Esophagus squamous epithelium (tissue), 5 donors: ENCODE measurements at places on chromosomes 16 and 17.

- DNase-seq: no peak
These were observed 92.4 kb upstream of the CDC42EP4 start for GRCh38 chr17:73404246-73404645.

DNA sequence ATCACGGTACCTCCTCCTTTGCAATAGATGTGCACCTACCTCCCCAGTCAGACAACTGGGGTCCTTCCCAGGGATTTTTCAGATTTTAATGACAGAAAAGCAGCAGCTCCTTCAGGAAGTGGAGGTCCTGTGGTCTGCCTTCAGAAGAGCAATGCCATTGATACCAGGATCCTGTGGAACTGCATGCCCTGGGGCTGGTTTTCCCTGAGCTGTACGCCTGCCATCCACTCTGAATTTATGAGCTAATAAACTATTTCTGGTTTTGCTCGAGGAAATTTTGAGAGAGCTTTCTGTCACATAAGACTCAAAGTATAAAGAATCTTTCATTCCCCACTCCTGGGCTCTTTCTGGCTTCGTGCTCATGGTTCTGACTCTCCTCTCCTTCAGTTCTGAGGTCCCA lies 10.0 kb upstream of the CCL23 start:
- DNase-seq: no peak

GRCh38 chr17:32928586-32929535 lies 908 bp downstream of the TMEM98 start:
- no peak for DNase-seq

GRCh38 chr17:40896916-40897455 lies 11.9 kb upstream of the KRT20 start:
- DNase-seq: no peak

DNA sequence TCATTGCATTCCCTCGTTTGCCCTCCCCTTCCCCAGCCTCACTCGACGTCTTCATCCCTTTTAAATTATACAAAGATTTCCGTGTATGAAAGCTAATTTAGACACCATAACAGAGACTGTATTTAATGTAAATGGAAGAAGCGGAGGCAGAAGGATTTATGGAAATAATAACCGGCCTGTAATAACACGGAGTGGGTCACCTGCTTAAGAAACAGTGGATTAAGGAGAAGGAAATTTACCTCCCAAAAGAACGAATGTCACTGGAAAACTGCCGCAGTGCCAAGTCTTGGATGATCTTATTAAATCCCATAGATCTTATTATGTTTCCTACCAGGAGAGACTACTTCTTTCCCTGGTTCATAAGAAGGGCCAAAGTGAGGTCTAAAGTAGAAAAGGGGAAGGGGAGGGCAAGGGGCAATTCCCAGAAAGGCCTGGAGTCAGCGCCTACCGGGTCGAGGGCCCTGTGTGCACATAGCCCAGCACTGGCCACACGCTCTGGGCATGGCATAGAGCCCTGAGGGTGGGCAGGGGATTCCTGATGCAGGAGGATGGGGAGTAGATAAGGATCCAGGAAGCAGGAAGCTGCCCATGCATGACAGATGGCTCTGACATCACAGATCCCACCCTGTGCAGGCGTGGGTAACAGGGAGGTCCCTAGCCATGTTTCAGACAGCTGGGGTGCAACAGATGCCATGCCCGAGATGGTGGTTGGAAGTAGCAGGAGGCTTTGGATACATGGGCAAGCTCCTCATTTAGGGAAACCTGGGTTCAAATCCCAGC lies 56.2 kb upstream of the RPL38 start:
- DNase-seq: no peak

DNA sequence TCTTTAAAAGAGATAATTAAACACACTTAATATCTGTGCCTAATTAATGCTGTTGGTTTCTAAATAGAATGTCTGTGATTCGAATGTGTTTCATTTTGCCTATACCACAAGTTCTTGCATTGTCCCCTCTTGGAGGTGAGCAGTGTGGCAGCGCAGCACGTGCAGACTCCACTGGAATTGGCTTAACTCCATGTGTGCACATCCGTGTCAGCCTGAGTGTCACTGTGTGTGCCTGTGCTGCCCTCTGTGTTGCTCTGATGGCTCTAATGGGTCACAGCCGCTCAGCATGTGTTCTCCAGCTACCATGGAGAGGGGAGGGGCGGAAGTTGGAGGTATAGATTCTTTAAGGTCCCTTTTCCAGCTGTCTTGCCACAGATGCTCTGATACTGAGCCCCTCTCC lies 226.6 kb downstream of the SPECC1 start:
- DNase-seq: no peak

GRCh38 chr17:1617620-1618174 lies 10.9 kb downstream of the SLC43A2 start:
- DNase-seq: no peak

DNA sequence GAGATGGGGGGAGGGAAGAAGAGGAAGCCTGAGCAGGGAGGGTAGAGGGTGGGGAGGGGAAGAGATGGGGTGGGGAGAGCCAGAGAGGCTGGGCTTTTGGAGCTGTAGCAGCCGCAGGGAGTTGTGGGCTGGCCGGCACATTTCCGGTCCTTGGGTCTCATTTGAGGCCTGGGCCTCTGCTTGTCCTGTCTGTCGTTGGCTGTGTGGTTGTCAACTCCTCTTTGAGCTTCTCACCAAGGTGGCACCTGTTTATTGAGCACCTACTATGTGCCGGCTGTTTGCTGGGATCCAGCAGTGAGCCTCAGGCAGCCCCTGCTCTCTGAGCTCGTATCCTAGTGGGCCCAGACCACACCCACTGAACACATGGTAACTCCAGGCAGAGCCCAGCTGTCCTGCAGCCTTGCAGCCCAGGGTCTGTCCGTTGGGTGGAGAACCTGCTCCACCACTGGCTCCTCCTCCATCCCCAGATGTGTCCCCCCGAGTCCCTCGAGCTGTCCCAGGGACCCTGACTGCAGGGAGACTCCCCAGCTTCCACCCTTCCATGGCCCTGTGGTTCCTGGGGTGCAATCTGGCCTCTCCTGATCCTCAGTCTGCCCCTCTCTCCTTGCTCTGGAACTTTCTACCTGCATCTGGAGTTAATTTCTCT lies 164.9 kb downstream of the IRF8 start:
- DNase-seq: no peak

- DNase-seq: no peak
These were observed 39.0 kb upstream of the LGALS9 start for GRCh38 chr17:27591986-27592385.

DNA sequence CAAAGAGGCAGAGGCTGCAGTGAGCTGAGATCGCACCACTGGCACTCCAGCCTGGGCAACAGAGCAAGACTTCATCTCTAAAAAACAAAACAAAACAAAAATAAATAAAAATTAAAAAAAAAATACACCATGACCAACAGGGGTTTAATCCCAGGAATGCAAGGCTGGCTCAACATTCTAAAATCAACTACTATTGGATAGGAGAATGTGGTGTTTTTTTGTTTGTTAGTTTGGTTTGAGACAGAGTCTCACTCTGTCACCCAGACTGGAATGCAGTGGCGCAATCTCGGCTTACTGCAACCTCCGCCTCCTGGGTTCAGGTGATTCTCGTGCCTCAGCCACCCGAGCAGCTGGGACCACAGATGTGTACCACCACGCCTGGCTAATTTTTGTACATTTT lies 19.9 kb downstream of the GFOD2 start:
- no peak for DNase-seq

DNA sequence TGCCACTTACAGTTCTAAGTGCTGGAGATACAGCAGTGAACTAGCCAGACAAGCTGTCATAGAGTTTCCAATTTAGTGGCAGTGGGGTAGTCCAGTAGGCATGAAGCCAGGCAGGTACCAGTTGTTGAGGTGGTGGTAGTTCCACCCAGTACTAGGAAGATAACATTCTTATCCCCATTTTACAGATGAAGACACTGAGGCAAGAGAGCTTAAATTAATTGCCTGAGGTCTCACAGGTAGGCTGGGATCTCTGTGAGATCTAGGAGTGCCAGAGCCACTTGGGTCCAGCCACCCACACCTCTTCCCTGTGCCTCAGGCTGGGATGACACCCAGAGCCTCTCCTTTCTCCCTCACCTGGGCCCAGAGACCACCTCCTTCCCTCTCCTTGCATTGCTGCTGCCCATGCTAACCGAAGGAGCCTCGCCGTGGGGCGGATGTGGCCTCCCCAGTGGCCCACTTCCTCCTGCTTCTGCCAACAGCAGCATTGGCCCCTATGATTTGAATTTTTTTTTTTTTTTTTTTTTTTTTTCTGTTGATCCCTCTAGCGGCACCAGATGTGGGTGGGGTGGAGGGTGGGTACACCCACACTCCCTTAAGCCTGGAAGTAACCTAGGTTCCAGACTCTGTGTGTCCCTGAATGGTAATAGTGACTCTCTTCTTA lies 114.0 kb downstream of the PRKCB start:
- DNase-seq: no peak

GRCh38 chr17:36149296-36149820 lies 27.1 kb downstream of the TBC1D3B start:
- no peak for DNase-seq

- DNase-seq: no peak
These were observed 417.0 kb upstream of the HSBP1 start for GRCh38 chr16:83390759-83391158.

- DNase-seq: no peak
These were observed 1.0 kb downstream of the RHBDL3 start for GRCh38 chr17:32266389-32267301.

- no peak for DNase-seq
These were observed 1.0 kb downstream of the TELO2 start for GRCh38 chr16:1494129-1494640.

GRCh38 chr16:48556913-48557351 lies 53.0 kb downstream of the N4BP1 start:
- no peak for DNase-seq

GRCh38 chr17:72409405-72410002 lies 288.7 kb downstream of the SOX9 start:
- no peak for DNase-seq
